ENCODE measurements at places on chromosomes 5 and 9.

DNA sequence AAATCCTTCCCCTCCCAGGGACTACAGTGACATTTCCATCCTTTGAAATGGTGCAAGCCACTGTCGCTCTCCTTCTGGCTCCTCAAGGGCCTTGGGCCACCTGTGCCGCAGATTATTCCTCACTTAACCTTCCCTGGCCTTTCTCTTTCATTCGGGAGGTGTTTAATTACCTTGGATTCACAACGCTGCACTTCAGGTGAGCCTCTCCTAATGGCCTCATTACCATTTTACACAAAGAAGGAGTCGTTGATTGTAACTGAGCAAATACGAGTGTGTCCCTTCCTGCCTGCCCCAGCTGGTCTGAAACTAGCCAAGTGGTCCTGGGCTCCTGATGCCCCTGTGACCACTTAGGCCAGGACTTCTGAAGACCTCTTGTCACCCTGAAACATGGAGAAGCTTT is 205.0 kb downstream of the CRB2 start:
- DNase-seq = no peak

GRCh38 chr5:28483327-28484025 is 1445.1 kb upstream of the CDH9 start:
- no peak for DNase-seq

- DNase-seq = no peak
Observed at GRCh38 chr9:27457445-27457844, 66.6 kb upstream of the IFNK start.

- DNase-seq = no peak
Observed at GRCh38 chr5:94769996-94770395, 151.5 kb downstream of the SLF1 start.

GRCh38 chr5:42230839-42231238 is 192.4 kb upstream of the GHR start:
- no peak for DNase-seq

DNA sequence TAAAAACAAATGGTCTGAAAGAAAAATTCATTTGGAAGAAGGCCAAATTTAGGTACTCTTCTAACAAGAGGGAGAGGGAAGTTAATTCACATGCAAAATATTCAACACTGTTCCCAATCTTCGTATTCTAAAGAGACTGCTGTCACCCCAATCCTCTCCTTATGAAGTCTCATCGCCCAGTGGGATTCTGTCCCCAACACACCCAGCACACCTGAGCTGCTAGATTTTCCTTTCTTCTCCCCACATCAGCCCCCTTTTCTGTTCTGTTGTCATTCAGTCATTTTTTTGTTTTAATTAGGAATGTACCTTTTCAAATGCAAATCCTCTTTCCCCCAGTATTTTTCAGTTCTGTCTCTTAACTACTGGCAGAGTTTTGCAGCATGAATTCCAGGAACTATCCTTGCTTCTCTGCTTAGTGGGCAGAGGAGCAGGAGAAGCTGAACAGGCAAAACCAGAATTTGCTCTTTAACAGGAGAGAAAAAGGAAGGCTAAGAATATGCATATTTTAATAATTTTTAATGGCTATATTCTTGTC is 366.9 kb downstream of the MAN2A1 start:
- DNase-seq = no peak

DNA sequence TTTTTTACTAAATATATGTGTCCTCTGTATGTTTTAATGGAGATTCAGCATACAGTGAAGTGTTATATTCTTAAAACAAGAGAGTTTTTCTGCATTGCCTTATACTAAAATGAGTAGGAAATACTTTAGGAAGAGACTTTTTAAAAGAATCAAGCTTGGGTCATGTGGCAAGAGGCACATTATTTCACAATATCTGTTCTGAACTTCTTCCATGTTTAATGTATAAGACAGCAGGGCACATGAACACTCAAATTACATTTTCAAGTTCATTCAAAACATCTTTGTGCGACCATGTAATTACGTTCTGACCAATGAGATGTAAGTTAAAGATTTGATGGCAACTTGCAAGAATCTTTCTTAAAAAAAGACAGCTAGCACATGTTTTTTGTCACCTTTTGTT is 1055.9 kb downstream of the NR2F1-AS1 start:
- DNase-seq = no peak

GRCh38 chr5:80025069-80025468 is 10.1 kb upstream of the THBS4 start:
- no peak for DNase-seq

GRCh38 chr9:93081081-93081529 is 14.9 kb upstream of the CARD19 start:
- DNase-seq = no peak

Data from NCI-H446 treated with DMSO at 0.1 percent for 48 hours (cell line).